ENCODE measurements at places on chromosomes 11 and 22.

DNA sequence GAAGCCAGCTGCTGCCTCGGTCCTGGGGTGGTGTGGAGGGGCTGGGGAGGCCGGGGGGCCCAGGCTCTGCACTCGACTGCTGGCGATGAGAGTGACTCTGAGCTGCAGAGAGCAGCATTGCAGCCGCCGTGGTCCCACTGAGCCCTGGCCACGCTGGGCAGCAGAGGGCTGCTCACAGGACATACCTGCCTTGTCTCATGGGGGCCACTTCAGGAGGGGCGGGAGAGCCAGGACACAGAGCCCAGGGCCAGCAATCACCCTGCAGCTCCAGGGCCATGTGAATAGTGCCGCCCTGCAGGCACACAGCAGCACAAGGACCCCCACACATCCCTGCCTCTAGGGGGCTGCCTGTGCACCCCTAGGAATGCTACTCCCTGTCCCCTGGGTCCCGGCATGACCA, 147.0 kb downstream of the CRYBB2 start:
- DNase-seq: no peak

GRCh38 chr11:39651857-39652461, 1807.5 kb downstream of the LRRC4C start:
- no peak for DNase-seq

DNA sequence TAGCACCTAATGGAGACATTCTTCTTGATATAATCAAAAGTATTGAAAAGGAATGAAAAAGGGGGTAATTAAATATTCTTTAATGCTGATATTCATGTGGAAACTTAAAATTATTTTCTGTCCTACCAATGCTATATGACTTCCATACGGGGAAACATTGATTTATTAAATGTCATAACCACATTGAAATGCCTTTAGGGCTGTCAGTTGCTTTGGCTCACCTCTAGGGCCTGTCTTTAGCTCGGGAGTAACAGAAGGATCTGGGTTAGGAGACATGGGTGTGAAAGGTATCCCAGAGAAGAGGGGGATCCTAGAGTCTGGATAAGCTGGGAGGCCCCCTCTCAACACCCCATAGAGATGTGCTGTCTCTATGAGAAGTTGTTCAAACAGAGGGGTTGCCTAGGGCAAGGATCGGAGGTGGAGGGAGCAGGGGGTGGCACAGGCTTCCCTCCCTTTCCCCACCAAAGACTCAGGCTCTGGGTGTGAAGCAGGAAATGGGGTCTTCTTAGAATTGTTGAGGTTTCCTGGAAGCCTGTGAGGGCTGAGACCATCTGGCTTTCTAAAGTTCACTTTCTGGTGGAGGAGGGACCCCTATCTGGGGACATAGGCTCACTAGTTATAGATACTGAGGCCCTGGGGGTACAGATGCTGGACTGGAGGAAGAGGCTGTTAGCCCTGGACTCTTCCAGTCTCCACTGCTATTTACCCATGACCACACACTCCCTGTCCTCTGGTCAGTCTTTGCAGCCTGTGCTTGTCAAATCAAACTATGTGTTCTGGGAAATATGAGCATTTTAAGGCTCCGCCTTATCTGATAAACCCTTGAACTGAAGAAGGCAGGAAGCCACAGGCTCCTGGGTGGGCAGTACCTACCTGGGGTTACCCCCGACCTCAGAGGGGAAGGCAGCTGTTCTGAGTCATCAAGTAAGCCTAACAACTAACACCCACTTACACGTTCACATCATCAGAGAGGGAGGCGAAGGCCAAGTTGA, 55.8 kb upstream of the RRAS2 start:
- DNase-seq: peak; percentile 72

DNA sequence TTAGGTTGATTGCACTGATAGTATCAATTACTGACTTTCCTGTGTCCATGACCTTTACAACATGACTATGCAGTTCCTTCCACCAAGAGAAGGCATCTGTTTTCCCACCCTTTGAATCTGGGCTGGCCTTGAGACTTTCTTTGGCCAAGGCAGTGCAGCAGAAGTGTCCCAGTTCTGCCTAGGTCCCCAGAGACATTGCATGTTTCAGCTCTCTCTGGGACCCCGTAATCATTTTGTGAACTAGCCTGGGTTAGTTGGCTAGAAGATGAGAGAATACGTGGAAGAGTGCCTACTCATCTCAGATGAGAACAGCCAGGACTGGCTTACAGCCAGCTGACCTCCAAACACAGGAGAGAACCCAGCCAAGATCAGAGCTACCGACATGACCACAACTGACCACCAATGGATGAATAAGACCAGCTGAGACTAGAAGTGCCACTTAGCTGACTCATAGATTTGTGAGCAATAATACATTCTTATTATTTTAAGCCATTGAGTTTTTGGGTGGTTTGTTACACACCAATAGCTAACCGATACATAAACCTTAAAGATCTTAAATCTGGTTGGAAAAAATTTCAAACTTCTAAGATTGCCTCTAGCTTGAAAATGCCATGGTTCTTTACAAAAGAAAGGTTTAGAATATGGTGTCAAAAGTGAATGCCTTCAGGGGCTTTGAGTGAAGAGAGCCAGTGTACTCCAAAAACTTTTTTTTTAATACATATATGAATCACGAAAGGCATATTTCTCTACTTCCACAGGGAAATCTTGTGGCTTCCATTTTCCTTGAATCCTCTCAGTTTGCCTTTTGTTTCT, 145.2 kb downstream of the FBXO7 start:
- peak; percentile 60 for DNase-seq

DNA sequence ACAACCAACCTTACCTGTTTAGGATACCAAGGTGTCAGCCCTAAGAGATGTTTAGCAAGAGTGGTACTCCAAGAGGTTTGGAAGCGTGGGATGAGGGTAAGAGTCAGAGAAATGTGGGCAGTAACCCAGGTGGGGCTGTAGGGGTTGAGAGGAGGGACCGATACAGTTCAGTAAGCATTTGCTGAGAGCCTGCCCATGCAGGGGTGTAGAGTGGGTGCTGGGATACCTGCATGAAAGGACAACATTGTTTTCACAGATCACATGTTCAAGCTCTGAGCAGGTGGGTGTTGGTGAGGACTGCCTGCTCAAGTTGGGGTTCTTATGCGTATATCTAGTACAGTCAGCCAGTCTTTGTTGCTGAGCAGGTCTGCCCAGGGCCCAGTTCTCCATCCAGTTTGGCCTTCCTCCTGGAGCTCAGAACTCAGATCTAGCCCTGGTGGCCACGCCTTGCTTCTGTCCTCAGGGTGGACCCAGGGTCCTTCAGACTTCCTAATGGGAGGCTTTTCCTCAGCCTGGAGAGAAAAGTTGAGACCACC, 14.8 kb downstream of the PPFIBP2 start:
- no peak for DNase-seq

DNA sequence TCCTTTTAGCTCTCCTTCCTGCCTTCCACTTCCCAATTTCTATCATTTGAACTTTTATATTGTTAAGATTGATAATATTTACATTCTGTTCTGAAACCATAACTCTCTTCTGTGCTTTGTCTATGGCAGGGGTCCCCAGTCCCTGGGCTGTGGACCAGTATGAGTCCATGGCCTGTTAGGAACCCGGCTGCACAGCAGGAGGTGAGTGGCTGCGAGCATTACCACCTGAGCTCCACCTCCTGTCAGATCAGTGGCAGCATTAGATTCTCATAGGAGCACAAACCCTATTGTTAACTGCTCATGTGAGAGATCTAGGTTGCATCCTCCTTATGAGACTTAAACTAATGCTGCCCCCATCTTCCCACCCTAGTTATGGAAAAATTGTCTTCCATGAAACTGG, 48.4 kb upstream of the HEPHL1 start:
- DNase-seq: no peak

- peak; percentile 35 for DNase-seq
Measured at GRCh38 chr22:45678961-45679912, 7.6 kb downstream of the ATXN10 start.

DNA sequence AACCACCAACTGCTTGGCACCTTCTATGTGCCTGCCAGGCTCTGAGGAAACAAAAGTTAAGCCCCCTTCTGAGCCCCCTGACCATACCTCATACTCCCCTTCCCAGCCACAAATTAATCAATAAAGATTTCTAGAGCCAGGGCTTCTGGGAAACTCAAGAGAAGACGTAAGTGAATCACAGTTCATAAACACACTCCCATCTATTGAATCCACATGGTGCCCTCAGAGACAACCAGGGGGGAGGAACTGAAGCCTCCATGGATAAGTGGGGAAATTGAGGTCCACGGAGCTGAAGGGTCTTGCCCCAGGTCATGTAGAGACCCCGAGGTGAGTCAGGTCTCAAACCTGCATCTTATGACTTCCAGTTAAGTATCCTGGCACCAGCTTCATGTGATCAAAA, 150.6 kb downstream of the MN1 start:
- no peak for DNase-seq

GRCh38 chr11:71305451-71306125, 53.2 kb upstream of the SHANK2 start:
- DNase-seq: no peak

- no peak for DNase-seq
Measured at GRCh38 chr11:97990162-97990920, 1030.4 kb upstream of the CNTN5 start.

GRCh38 chr11:22808571-22809197, 20.9 kb downstream of the SVIP start:
- no peak for DNase-seq

DNA sequence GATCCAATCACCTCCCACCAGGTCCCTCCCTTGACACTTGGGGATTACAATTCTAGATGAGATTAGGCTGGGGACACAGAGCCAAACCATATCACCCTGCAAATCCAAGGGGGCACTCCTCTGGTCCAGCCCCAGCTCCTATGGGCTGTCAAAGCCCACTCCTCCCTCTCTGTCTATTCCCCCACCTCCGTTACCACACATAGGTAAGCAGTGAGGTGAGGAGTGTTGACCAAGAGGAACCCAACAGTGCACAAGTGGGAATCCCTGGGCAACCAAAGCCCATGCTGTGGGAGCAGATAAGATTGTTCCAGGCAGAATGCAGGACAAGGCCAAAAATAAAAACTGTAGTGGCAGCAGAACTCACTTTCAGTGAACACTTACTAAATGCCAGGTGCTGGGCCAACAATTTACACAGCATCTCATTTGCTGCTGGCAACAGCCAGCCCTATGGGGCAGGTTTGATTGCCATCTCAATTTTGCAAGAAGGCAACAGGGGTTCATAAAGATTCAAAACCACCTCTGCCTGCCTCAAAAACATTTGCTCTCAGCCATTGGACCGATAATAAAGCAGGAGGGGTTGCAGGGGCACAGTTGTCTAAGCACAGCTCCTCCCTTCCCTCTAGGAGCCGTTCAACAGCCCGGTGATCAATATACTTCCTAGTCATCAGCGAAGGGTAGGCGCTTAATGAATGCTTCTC, 8.9 kb downstream of the SDF2L1 start:
- DNase-seq: no peak

DNA sequence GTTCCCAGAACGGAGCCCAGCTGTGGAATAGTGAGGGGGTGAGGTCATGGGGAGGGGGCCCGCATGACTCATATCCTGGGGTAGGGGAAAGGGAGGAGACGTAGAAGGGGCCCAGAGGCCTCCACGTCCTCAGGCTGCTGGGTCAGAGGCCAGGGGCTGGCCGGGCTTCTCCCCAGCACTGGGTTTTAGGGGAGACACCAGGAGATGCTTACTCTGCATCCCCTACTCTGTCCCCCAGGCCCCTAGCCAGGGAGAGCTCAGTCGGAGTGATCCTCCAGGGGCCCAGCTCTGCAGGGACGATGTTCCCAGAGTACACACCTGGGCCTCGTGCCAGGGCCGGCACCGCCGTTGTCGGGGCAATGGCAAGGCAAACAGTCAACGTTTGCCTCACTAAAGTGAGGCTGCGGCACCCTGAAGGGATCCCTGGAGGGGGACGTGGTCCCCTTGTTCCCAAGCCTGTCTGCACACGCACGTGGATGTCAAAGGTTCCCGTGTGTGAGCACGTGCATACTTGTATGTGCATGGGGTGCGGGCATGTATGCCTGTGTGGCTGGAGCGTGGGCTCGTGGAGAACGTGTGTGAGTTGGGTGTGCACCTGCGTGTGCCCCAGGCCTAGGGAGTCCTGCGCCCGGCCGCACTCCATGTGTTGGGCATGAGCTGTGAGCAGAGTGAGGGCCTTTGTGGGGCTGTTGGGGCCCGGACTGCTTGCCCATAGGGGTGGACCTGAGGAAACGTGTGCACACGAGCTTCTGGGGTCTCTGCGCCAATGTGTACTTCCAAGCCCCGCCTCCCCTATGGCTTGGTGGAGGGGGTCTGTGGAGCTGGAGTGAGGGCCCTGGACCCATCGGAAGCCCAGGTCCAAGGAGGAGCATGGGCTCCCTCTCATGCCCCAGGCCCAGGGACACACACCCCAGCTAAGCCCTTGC, 14.2 kb downstream of the PRR33 start:
- no peak for DNase-seq

DNA sequence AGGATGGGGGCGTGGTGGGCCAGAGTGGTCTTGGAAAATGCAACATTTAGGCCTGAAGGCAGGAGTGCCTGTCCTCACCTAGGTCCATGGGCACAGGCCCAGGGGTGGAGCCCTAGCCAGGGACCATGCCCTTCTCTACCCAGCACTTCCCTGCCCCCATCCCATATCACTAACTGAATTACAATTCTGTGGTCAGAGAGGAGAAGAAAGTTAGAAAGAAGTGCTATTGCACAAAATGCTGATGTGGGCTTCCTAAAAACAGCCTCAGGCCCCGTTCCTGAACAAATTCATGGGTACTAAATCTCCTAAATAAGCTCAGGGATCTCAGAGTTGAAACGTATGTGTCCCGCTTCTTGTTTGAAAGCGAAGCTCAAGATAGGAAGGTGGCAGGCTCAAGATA, 3.5 kb upstream of the ASRGL1 start:
- no peak for DNase-seq

- DNase-seq: no peak
Measured at GRCh38 chr11:123543797-123544196, 110.6 kb downstream of the SCN3B start.

DNA sequence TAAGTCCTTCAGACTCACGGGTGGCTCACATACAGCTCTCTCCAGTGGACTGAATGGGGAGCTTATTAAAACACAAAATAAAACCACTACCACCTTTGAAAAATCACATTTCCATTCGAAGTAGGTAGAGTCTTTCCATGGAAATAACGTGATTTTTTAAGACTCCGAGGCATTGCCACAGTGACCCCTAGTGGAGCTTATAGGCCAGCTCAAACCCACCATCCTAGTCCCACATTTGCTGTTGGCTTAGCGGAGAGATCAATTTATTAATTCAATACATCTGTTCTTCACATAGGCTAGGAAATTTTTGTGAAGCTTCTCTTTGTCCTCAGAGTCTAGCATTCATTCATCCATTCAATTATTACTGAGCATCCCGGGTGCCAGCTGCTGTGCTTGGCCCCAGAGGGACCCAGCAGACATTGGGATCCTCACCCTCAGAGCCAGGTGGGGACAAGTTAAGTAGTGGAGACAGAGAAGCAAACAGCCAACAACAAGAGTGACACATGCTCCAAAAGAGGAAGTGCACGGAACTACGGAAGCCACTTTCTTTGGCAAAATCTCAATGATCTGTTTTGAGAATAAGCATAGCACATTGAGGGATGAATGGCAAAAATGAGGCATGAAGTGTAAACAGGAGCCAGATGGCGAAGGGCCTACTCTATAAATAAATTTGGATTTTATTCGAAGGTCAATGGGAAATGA, 10.2 kb upstream of the P4HA3 start:
- DNase-seq: no peak

Data from RCC 7860 (cell line).